Nasal cavity respiratory epithelium epithelial cell of viscerocranial mucosa (primary cell): ENCODE measurements at places on chromosomes 16 and 17. TPM values are rescaled to one million over a fixed set of nuclear protein-coding genes. Genes with fewer than 3 reads are reported as not detected.

The CNTNAP1 gene
- under 0.01 and 0.71 TPM in 2 replicates for total RNA-seq

The CDRT15L2 gene
- not detected in 2 replicates for total RNA-seq

The LRRC75A gene
- total RNA-seq, result under 0.01 TPM in 2 replicates

The SLC5A11 gene
- not detected in 2 replicates for total RNA-seq

The CORO6 gene
- 1.0 and 2.8 TPM in 2 replicates for total RNA-seq

The TEKT1 gene
- total RNA-seq, result not detected in 2 replicates

The GRIN2C gene
- total RNA-seq, result under 0.01 and 0.14 TPM in 2 replicates

The LPO gene
- under 0.01 and 0.21 TPM in 2 replicates for total RNA-seq

The ARL5C gene
- not detected in 2 replicates for total RNA-seq
